ENCODE measurements at places on chromosomes 2 and 18.

DNA sequence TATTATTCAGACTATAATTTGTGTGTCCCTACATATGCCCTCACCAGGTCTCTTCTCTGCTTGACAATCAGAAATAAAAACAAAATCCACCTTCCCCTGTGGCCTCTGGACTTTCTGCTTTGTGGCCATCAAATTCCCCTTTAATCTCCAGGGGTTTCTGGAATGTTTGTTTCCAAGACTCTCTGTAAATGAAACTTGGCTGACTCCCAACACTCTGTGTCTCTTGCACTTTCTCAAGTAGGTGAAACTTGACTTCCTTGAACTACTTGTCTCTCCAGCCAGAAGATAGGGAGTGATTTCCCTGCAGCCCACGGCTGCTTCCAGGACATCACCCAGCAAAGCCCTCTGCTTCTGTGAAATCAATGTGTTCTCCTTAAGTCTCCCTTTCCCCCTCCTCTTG is 54.1 kb upstream of the AQP4 start:
- no peak for DNase-seq

GRCh38 chr2:168639018-168639417 is 163.4 kb upstream of the NOSTRIN start:
- DNase-seq: no peak

- DNase-seq: no peak
Observed at GRCh38 chr2:239192456-239192855, 208.4 kb downstream of the HDAC4 start.

GRCh38 chr2:145199827-145200706 is 680.1 kb upstream of the ZEB2 start:
- no peak for DNase-seq

GRCh38 chr2:88856409-88857135 is 165.1 kb downstream of the RPIA start:
- no peak for DNase-seq

GRCh38 chr18:7191736-7192135 is 39.2 kb upstream of the LRRC30 start:
- no peak for DNase-seq
